ENCODE measurements at places on chromosomes 5 and 9.
A peak's percentile ranks its signal among the peaks of the same experiment; 100 is the strongest.

- peak; percentile 58 for DNase-seq
Observed at GRCh38 chr9:101578378-101578777, 16.4 kb downstream of the PPP3R2 start.

GRCh38 chr9:19405771-19406170 lies 3.0 kb upstream of the ACER2 start:
- no peak for DNase-seq

DNA sequence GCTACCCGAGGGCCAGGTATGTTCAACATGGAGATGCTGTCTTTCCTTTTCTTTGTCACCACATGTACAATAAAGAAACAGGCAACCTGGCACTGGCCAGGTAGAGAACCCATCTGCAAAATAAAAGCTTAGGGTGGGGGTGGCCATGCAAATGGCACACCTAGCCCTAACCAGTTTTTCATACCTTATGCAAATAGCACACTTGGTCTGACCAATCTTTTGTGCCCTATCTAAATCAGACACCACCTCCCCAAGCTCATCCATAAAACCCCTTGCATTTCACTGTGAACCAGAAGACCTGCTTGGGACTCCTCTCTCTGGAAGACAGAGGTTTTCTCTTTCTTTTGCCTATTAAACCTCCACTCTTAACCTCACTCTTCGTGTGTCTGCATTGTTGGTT lies 33.9 kb downstream of the JAKMIP2 start:
- no peak for DNase-seq

DNA sequence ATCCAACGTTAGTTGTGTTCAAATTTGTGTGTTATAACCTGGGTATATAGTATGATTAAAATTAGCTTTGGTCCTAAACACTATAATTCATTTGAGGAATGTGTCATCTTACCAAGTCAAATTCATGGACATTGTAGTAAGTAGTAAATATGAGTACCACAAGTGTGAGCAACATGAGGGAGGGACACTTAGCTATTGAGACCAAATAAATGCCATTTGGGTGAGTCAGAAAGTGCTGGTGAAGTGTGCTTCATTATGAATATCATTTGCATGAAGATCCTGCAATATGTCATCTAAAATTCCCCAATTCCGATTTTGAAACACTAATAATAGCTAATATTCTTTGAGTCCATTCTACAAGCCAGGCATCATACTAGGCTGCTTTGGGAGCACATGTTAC lies 336.7 kb upstream of the KIF2A start:
- no peak for DNase-seq

DNA sequence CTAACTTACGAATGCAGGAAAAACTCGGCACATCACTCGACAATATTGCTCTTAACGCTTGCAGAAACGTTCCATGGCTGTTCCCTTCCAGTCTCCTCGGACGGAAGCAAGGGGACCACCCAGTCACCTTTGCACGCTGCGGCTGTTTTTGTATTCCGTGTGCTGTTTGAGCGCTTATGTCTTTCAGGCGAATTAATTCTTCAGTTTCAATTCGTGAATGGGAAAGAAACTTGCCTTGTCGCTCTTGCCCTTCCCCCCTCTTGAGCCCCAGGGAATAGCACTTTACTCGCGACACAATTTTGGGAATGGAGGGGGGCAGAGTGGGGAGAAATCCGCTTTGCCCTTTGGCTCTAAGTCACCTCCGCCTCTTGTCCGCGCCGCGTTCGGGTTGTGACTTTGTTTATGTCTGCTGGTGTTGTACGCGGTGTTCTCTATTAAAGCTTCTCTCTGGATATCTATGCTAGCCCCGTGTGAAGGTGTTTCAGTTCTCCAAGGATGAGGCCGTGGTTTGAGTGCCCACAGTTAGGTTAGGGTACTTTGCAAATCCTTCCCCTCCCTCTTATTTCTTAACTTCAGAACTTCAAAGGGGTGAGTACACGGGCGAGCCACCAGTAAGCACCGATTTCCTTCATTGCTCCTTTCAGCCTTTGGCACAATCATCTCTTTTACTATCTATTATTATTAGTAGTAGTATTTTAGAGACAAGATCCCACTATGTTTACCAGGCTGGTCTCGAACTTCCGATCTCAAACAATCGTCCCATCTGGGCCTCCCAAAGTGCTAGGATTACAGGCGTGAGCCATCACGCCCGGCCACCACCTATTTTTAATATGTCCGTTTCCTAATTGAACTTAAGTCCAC lies 2.7 kb downstream of the FOXB2 start:
- no peak for DNase-seq

- no peak for DNase-seq
Observed at GRCh38 chr5:106827061-106827460, 843.7 kb downstream of the EFNA5 start.

Measured in suppressor macrophage treated with lipopolysaccharide for 1 hour (primary cell).